ENCODE measurements at places on chromosomes 3 and 15. TPM values are rescaled to one million over a fixed set of nuclear protein-coding genes. Genes with fewer than 3 reads are reported as not detected.

DNA sequence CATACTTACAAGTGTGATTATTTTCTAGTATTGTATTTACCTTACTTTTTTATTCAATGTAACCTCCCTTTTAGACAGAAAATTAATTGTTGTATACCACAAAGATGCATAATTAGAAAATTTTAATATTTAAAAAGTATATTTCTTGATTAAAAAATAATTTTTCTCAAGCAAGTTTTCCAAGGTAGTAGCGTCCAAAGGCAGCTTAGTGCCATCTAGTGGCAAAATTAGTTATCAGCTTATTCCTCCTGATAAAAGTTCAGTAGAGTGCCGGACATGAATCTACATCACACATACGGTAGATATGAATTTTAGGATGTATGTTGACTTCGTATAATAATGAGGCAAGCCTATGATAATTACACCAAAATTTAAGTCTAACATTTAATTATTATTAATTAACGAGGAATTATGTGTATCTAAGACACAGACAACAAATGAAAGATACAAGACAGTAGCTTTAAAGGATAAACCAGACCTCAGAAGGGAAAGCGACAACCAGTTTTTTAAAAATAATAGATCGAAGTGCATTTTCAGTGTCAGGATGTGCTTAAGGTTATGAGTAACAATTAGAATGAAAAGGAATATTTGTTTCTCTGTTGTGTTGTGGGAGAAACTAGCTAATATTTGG is 405.9 kb downstream of the ROBO1 start:
- DNase-seq: peak; percentile 45

The AADACL2 gene
- not detected for total RNA-seq

DNA sequence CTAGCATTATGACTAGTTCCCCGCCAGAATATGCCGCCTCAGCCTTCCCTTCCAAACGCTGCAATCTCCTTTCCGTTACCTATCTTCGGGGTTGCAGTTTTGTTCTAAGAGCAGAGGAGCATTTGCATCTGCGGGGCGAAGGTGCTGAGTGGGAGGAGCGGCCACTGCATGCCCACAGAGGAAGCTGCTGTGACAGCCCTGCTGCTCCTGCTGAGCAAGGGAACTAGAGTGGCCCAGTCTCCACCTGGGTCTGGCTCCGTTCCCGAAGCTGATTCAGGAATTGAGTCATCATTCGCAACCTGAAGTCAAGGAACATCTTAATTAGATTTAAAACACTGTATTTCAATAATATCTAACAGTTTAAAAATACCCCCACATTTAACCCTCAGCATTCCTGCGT is 98.2 kb upstream of the TJP1 start:
- DNase-seq: no peak

DNA sequence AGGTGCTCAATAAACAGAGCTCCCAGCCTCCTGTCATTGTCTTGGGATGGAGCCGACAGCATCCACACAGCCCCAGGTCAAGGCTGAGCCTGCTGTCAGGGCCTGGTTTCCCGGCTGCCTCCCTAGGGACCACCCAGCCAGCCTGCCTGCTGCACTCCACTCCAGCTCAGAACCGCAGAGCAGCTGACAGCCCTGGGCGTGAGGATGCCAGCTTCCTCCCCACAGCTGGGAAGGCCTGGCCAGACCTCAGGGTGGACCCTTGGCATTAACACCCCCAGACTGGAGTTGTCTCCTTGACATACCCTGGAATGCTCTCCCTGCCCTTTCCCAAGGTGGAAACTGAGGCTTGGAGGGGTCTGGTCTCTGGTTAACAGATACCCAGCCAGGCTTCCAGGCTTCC is 112.0 kb downstream of the WNT7A start:
- DNase-seq: no peak

DNA sequence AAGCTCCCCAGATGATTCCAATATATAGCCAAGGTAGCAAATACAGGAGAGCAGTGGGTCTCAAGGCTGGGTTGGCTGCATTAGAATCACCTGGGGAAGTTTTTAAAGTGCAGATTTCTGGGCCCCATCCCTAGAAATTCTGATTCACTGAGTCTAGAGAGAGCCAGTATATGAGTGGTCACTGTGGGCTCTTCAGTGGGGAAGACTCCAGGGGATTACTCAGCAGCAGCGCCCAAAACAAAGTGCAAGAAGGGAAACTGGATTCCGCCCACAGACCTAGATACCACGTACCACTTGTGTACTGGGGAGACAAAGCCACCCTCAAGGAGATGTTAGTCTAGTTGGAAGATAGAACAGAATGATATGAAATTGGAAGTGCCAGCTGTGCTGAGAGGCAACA is 40.0 kb downstream of the NME9 start:
- DNase-seq: no peak

DNA sequence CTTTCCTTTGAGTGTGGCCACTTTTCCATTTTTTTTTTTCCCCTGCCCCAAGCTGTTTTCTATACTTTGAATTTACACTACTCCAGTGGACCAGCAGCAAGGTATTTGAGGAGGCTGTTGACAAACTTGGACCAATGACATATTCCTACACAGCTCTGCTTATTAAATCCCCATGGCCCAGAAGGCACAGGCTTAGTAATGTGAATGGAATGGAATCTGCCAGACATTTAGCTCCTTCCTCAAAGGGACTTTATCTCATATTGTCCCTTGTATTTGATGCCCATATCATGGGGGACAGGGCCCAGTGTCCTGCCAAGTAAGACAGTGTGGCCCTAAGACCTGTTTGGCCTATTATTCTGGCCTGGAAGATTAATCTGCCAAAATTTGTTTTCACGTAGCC is 107.5 kb downstream of the CHCHD6 start:
- no peak for DNase-seq

GRCh38 chr3:79086514-79086913 is 681.3 kb downstream of the ROBO1 start:
- DNase-seq: peak; percentile 42

The GPR149 gene
- not detected for total RNA-seq

- no peak for DNase-seq
Measured at GRCh38 chr3:36796161-36796560, 31.8 kb upstream of the DCLK3 start.

The EFCAB12 gene
- total RNA-seq: under 0.01 TPM

The POLQ gene
- total RNA-seq: 1.6 TPM

The GOLGA8O gene
- total RNA-seq: not detected

The SH3GL3 gene
- not detected for total RNA-seq

The SLC22A13 gene
- not detected for total RNA-seq

The NR1I2 gene
- total RNA-seq: not detected
